ENCODE measurements at places on chromosomes 16 and 17.
A peak's percentile ranks its signal among the peaks of the same experiment; 100 is the strongest.

GRCh38 chr16:2767140-2767731 lies 9.8 kb downstream of the ELOB start:
- DNase-seq, result no peak

- DNase-seq, result no peak
Measured at GRCh38 chr16:87790292-87791100, 24.7 kb upstream of the KLHDC4 start.

DNA sequence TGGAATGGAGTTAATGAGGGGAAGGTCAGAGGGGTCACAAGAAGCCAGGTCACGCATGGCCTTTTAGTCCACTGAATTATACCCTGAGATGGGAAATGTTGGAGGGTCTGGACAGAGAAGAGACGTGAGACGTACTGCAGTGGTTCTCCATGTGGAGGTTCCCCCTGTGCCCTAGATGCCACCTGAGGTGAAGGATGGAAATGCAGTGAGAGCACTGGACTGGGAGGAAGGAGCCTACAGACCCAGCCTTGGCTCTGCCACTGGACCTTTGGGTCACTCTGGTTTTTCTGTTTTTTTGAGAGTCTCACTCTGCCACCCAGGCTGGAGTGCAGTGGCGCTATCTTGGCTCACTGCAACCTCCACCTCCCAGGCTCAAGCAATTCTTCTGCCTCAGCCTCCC lies 1.8 kb upstream of the PLSCR3 start:
- DNase-seq, result no peak

- DNase-seq, result no peak
Measured at GRCh38 chr16:14629612-14629918, 495 bp downstream of the PARN start.

DNA sequence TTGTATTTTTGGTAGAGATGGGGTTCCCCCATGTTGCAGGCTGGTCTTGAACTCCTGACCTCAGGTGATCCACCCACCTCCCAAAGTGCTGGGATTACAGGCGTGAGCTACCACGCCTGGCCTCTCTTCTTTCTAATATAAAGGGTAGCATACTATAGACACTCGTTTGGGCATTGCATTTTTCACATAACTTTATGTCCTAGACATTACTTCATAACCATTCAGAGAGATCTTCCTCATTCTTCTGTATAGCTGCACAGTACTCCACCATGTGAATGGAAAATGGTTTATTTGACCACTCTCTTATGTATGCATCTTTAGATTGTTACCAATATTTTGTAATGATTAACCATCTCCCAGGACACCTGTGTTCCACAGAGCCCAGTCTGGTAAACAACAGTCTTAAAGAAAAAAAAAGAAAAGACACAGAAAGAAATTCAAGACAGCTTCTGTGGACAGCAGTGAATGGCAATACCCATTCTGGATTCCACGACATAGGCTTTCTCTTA lies 42.1 kb downstream of the TK2 start:
- no peak for DNase-seq

DNA sequence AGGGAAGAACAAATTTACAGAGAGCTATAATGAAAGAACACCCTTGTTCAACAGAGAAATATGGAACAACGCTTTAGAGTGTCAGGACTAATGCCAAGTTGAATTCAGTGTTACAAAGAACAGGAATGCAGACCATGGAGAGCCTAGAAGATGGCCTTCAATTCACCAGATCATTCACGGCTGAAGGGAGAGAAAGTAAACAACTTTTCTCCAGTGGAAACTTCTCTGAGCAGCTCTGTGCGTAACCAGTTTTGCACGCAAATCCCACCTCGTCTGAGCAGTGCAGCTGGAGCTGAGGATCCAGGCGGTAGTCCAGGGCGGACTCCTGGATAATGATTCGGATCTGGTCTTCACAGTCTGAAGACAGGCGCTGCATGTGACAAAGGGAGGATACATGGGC lies 40.5 kb upstream of the CLEC18B start:
- DNase-seq, result no peak

DNA sequence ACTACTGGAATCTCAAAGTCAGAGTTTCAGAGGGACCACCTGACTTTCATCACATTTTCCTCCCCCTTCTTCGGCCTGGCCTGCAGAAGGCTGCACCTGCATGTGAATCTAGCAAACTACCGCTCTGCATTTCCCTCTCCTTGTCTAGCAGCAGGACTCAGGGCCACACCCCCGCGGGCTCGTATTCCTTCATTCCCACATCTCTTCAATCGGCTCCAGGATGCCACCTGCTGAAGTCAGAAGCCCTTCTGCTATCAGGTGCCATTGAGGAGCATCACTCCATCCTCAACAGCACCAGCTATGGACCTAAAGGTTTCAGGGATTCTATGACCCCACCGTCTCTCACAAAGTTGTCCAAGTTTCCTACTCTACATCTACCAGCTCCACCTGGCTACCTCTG lies 169.5 kb downstream of the VPS53 start:
- no peak for DNase-seq

DNA sequence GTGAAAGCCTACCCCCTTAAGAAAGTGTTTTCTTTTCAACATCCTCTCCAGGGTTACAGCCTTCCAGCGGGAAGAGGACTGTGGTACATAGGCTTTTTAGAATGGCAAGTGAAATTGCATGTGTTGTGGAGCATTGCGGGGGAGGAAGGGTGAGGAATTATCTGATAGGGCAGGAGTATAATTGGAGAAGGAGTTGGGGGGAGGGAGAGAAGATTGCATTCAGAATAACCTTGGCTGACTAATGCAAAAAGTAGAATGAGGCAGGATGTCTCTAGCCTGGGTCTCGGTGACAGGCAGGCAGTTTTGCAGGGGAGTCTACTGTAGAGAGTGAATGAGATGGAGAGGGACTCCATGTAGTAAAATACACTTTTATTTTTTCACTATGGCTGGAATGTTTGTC lies 2.4 kb upstream of the CDH8 start:
- DNase-seq, result no peak

DNA sequence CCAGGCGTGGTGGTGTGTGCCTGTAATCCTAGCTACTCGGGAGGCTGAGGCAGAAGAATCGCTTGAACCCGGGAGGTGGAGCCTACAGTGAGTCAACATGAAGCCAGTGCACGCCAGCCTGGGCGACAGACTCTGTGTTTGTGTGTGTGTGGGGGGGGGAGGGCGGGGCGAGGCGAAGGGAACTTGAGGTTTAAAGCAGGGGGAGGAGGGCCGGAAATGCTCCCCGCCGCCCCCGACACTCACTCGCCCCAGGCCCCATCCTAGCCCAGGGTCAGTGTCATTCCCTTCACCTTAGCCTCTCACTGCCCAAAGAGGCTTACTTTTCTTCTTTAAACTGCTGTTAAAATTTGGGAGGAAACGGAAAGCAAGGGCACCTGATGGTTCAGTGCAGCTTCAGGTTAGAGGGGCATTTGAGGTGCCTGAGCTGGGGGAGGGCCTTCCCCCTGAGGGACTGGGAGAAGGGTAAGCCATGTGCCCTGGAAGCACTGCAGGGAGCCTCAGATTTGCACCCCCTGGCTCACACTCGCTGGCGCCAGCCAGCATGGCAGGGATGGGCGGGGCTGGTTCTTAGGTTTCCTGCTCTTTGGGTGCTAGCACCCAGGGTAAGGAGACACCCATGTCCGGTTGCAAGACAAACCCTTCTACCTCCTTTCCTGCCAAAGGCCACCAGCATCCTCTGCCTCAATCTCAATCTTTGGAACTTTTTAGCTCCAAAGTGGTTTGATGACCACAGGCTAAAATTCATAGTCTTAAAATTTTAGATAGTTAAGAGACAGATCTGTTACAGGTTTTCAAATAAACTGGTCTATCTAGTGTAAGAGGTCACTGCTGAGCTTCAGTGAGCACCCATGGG lies 2.2 kb upstream of the LIMD2 start:
- peak; percentile 24 for DNase-seq

DNA sequence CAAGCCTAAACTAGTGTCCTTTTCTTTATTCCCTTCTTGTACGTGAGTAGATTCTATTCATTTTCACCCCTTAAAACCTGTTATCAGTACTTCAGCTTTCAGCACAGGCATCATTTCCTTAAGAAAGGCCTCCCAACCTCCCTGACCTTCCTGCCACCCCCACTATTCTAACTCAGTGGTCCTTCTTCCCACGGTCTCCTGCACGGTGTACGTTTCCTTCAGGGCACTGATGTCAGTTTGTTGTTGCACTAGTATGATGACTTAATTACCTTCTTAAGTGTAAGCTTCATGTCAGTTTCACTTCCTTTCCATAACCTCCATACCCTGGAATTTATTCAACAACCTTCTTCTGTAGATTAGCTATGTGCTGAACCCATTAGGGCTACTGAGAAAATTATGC lies 484.2 kb downstream of the HS3ST4 start:
- DNase-seq, result no peak

GRCh38 chr17:61488878-61489718 lies 36.9 kb downstream of the TBX4 start:
- DNase-seq, result peak; percentile 4

GRCh38 chr16:175011-175949 lies 1.2 kb upstream of the HBA1 start:
- DNase-seq, result no peak

GRCh38 chr17:81120695-81121621 lies 44.3 kb upstream of the PVALEF start:
- no peak for DNase-seq

- peak; percentile 15 for DNase-seq
Measured at GRCh38 chr17:12256380-12256995, 235.8 kb downstream of the MAP2K4 start.

- no peak for DNase-seq
Measured at GRCh38 chr17:39165178-39165840, 652 bp downstream of the ARL5C start.

DNA sequence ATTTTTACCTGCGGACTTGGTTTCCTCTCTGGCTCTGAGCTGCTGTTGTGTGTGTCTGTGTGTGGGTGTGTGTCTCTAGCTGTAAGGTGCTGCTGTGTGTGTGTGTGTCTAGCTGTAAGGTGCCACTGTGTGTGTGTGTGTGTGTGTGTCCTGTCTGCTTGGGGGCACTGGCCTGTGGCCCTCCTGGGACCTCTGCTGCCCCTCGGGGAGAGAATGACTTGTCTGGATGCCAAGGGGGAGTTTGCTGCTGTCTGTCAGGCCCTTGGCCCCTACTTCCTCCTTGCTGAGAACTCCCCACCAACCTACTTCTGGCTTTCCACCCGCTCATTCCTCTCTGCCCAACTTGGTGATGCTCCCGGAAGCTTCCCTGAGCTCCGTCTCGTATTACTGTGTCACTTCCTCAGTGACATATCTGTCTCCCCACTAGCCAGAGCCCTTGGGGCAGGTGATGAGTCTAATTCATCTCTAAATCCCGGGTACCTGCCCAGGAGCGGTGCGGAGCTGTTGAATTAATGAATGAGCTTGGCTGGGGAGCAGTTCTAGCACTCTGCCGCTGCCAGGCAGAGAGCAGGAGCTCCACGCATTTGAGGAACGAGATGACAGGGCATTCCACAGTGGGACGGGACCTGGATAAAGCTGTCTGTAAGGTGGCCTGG lies 3.5 kb upstream of the LASP1NB start:
- no peak for DNase-seq

DNA sequence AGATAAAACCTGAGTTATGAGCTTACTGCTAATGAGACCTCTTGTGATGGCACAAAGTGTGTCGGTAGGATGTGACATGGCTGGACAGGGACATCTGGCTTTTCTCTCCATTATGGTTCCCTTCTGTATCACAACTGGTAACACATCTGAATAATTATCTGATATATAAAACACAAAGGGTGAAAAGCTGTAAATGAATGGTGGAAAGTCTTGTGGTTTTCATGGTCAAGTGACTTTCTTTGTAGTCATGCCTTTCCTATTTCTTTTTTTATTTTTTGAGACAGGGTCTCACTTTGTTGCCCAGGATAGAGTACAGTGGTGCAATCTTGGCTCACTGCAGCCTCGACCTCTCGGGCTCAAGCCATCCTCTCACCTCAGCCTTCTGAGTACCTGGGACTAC lies 35.3 kb upstream of the ZFHX3 start:
- no peak for DNase-seq

DNA sequence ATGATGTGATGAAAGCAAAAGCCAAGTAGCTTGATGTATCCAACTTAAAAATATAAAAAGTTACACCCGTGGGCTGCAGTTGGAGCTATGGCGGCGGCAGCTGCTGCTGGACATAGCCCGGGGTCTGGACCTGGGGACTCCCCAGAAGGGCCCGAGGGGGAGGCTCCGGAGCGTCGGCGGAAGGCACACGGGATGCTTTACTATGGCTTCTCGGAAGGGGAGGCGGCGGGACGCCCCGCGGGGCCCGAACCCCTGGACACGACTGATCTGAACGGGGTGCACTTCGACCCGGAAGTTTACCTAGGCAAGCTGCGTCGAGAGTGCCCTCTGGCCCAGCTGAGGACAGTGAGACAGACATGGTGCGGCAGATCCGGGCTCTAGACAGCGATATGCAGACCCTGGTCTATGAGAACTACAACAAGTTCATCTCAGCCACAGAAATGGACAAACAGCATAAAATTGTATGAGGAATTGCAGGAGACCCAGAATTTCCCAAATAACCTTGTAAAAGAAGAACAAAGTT lies 109.5 kb upstream of the EEF2KMT start:
- no peak for DNase-seq

DNA sequence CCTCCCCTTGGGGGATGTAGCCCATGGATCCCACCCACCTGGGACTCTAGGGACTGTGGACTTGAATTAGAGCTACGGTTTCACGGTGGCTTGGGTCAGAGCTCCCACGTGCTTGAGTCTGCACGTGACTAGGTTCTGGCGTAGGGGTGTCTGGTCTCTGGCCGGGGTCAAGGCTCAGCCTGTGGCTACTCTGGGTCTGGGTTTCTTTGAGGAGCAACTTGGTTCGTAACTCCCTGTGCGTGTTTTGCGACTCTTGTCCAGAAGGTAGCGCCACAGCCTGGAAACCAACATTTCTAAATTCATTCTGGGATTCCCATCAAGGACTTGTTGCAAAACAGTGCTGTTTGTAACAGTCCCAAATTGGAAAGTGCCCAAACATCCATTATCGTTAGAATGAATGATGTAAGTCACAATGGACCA lies 470 bp upstream of the GGT6 start:
- DNase-seq, result no peak

DNA sequence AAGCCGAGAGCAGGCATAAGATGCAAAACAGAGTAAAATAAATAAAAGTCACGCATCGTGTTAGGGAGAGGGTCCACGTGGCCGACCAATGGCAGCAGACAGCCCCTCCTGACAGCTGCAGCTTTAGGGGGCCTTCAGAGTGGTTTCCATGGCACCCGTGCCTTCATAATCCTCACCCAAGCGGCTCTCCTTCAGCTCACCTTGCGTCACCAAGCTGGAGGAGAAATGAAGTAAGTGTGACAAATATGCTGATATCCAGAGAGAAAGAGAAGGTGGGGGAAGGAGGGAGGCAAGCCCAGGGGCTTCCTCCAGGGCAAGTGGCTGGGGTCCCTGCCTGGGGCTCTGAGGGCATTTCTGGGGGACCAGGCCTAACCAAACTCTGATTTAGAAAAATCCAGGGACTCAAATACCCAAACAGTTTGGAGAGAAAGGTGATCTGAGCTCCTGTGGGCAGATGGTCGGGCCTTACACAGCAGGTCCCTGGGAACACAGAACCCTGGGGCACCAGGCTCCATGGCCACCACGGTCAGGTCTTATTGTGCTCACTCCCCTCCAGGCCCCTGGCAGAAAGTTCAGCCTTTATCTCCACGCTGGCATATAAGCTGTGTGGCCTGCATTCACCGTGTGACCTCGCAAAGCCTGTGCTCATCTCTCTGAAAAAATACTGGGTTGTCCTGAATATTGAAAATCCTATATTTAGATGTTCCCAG lies 80.7 kb upstream of the TNRC6C start:
- no peak for DNase-seq
